ENCODE measurements at places on chromosomes 3 and 15. TPM values are rescaled to one million over a fixed set of nuclear protein-coding genes. Genes with fewer than 3 reads are reported as not detected.

GPR156 gene
- 0.20 TPM for total RNA-seq

CCR9 gene
- total RNA-seq = 0.23 TPM

B3GALNT1 gene
- total RNA-seq = 13.4 TPM

TMEM212 gene
- not detected for total RNA-seq

KCNMB3 gene
- total RNA-seq = 3.1 TPM

PLSCR5 gene
- not detected for total RNA-seq

SPTBN5 gene
- 7.1 TPM for total RNA-seq

TIPARP gene
- total RNA-seq = 28.5 TPM

BNC1 gene
- total RNA-seq = not detected

HYAL1 gene
- total RNA-seq = 82.4 TPM

IQCB1 gene
- 15.9 TPM for total RNA-seq

CD200 gene
- total RNA-seq = 10.5 TPM

IL17RE gene
- total RNA-seq = 91.5 TPM

FGF7 gene
- 99.0 TPM for total RNA-seq

All from mucosa of gallbladder (tissue), 1 donor.